ENCODE measurements at places on chromosomes 3 and 15. TPM values are rescaled to one million over a fixed set of nuclear protein-coding genes. Genes with fewer than 3 reads are reported as not detected.

DNA sequence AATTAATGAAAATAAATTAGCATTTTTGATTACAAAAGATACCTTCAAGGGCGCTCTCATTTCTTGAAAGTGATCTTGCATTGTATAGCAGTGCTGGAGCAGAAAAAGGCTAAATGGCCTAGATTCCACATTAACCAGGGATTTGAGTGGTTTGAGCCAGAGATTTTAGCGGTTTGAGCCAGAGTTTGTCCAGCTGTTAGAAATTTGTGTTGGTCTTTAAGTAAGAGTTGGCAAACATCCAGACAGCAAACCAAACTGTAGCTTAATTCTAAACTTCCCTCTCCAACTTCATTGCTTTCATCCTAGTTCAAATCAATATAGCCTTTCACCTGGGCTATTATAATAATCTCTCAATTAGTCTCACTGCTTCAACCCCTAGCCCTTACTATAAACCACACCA lies 351.7 kb downstream of the IGSF11 start:
- DNase-seq: no peak

GRCh38 chr3:65720989-65721737 lies 317.6 kb downstream of the MAGI1 start:
- DNase-seq: no peak

DNA sequence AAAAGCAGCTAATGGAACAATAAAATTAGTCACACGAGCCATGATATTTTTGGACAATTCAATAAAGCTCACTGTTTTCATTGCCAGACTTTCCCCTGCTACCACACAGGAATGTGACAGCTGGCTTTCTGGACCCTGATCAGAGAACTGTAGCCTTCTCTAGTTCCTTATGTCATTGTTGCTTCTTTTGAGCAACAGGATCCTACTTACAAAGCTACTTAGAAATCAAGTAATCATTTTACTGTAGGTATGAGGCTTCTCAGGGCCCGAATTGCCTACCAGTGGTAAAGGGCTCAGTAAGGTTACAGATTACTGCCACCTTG lies 94.3 kb upstream of the AADACL2 start:
- no peak for DNase-seq

- no peak for DNase-seq
Measured at GRCh38 chr15:100710222-100710621, 107.8 kb downstream of the ASB7 start.

GRCh38 chr15:63407612-63408011 lies 26.0 kb upstream of the CA12 start:
- DNase-seq: no peak

DNA sequence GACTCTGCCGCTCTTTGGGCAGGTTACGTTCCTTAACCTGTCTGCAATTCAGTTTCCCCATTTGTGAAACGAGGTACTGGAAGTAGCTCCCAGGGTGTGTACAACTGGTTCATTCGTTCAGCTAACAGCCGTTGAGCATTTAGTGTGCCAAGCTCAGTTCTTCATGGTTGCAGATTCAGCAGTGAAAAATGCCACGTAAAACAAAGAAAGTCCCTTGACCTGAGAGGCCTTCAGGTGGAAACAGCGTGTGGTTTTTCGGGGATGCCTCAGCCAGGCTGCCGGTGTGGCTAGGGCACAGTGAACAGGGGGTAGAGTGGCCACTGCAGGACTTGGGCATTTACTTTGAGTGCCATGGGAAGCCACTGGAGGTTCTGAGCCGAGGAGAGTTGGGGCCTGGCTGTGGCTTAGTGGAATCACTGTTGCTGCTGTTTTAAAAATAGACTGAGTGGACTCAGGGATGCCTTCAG lies 4.7 kb downstream of the SYNM start:
- no peak for DNase-seq

DNA sequence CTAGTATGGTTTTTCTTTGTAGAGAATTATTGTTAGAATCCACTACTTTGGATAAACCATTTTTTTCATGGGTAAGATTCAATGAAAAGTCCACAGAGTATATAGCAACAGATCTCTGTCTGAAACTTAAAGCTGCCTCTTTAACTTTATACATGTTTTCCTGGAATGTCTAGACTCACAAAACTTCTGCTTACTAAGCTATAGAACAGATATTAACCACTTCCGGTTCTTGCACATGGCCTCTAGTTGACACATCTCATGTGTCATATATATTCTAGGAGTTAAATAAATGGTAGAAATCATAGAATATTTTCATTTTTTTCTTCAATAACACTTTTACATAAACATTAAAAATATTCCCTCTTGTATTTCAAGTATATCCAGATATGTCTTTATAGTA lies 1693.9 kb downstream of the SI start:
- no peak for DNase-seq

- no peak for DNase-seq
Measured at GRCh38 chr15:66240240-66240794, 13.2 kb downstream of the MEGF11 start.

DNA sequence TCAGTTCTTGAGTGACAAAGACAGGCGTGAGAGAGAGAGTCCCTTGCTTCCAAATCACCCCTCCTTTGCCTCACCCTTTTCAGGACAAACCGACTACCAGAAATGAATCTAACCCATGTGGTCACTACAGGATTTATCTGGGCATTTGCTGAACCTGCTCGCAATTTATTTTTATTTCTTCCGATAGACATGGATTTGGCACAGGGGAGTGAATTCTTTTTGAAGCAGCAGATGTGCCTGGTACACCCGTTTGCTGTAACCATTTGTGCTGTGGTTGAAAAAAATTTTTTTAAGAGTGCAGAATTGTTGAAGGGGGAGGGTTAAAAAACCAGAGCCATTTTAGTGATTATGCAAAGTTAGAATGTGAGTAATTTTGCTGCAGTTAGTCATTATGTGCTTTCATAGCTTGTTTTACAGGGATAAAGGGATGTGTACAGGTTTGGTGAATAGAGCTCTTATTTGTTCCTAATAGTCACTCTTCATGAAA lies 442.0 kb downstream of the LPP start:
- no peak for DNase-seq

GRCh38 chr15:100134089-100134583 lies 207.6 kb downstream of the ADAMTS17 start:
- DNase-seq: no peak

GRCh38 chr3:109254770-109255169 lies 61.5 kb downstream of the DPPA2 start:
- DNase-seq: no peak

DNA sequence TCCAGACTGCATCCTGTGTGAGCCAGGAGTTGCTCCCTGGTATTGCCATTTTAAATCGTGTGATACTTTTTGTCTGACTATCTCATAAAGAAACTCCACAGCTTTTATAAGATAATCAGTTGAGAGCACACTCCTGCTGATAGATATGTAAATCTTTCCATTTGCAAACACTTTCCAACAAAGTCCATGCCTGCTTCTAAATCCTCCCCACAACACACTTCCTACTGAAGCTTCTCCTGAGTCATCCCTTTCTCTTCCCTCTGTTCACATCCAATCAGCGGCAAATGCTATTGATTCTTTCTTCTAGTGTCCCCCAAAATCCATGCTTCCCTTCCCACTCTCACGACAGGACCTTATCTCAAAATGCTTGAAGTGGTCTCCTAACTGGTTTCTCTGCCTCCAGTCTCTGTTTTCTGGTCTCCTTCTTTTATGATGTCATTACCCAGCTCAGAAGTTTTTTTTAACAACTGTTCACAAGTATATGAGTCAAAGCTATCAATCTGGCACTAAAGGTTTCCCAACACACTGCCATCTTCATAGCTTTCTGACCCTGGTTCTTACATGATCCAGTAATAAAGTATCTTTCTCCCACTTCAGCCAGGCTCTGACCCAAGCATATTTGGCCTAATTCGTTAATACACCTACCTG lies 4.5 kb upstream of the WWTR1 start:
- no peak for DNase-seq

- DNase-seq: peak; percentile 62
Measured at GRCh38 chr15:93206893-93207292, 117.9 kb upstream of the RGMA start.

DNA sequence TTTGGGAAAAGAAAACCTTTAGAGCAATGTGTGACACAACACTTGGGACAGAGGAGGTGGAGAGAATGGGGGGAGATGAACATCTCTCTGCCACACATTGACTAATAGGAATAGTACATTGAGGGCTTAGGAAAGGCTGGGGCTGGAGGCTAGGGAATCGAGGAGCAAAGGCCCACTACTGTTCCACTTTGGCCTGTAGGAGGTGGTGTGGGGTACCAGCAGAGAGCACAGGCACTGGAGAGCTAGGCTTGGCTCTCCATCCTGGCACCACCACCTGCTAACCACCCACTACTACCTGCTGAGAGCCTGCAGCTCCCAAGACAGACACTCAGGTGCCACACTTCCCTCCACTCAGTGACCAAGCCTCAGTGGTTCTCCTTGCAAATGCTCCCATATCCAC lies 19.4 kb downstream of the CCDC32 start:
- DNase-seq: no peak

GRCh38 chr15:88995449-88995848 lies 82.3 kb upstream of the MFGE8 start:
- no peak for DNase-seq

DNA sequence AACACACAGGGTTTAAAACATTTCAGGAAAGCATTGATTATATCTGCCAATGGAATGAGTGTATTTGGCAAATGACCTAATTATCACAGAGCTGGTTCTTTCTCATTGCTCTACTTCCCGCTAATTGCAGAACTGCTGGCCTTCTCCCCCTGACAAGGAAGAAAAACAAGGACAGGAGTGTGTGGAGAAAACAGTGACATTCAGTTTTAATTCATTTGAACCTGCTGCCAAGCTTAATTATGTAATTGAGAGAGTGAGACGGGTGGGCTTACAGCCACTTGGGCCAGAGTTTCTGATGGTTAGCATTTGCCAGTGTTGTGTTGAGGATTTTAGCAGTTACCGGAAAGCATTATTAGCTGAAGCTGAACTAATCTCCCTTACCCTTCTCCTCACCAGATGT lies 301.4 kb downstream of the RBMS3 start:
- no peak for DNase-seq

GRCh38 chr15:42157981-42158765 lies 1.7 kb upstream of the PLA2G4F start:
- DNase-seq: no peak

AMOTL2 gene
- 313 TPM for total RNA-seq

HIGD2B gene
- not detected for total RNA-seq

PFKFB4 gene
- 1.9 TPM for total RNA-seq

LEKR1 gene
- total RNA-seq: 1.2 TPM

PATL2 gene
- 0.42 TPM for total RNA-seq

NR1I2 gene
- 0.46 TPM for total RNA-seq

All from esophagus muscularis mucosa (tissue), 4 donors.